COR-L47 (cell line): ENCODE measurements at places on chromosomes 16 and 17.

DNA sequence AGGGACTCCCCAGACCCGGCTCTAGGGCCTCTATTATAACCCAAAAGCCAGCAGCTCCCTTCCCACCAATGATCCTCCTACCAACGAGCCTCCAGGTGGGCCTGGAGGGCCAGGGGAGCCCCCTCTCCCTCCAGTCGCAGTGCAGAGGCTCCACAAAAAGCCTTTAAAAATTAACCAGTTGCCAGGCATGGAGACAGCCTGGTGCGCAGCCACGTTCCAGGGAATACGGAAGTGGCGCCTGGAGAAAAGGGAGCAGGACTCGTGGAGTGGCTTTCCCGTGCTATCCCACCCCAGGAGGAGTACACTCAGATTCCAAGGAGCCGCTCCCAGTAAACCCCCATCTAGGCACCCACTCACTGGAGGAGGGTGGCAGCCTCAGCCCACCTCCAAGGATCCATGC is 112.3 kb downstream of the ZNF423 start:
- DNase-seq = no peak

- DNase-seq = peak; percentile 27
Measured at GRCh38 chr17:74117999-74118421, 85.5 kb upstream of the RPL38 start.

DNA sequence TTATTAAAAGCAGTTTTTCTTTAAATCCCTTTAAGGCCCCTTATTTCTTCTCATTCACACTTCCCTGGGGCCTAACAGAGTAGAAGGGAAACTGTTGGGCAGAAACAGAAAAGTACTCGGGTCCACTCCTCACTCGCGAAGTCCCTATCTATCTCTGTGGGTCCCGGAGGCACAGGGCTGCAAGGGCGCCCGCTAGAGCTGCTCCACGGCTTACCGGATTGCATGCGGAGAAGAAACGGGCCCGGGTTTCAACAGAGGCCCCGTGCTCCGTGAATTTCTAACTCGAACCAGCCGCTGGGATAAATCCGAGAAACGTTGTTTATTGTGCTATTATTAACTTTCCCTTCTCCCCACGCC is 4.3 kb downstream of the CBLN1 start:
- DNase-seq = no peak

GRCh38 chr17:1914661-1915083 is 84.9 kb downstream of the RPA1 start:
- no peak for DNase-seq

DNA sequence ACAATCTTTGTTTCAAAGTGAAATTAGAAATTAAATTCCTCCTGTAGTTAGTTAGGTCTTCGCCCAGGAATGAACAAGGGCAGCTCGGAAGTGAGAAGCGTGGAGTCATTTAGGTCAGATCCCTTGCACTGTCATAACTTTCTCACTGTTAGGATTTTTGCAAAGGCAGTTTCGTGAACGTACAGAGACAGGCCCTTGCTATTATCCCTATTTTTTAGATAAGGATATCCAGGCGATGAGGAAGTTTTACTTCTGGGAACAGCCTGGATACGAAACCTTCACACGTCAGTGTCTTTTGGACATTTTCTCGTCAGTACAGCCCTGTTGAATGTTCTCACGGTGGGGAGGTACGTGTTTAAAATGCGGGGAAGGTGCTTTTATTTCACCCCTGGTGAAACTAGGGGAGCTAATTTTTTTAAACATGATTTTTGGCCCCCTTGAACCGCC is 318 bp upstream of the RBL2 start:
- no peak for DNase-seq

DNA sequence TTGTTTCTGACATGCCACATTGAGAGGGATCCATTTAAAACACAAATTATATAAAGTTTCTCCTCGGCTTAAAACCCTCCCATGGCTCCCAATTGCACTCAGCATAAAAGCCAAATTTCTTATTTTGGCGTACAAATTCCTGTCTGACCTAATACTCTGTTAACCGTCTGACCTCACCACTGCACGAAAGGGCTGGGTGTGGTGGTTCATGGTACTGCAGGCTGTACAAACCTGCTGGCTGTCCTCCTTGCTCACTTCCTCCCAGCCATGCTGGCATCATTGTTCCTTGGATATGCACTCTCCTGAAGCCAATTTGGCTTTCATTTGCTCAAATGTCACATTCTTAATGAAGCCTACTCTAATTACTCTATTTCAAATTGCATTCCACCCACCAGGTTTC is 301.6 kb upstream of the C16orf82 start:
- no peak for DNase-seq
